Left colon (tissue), 2 donors: ENCODE measurements at places on chromosomes 7 and 10. TPM values are rescaled to one million over a fixed set of nuclear protein-coding genes. Genes with fewer than 3 reads are reported as not detected.
A peak's percentile ranks its signal among the peaks of the same experiment; 100 is the strongest.

Gene LRIT1
- not detected for total RNA-seq

GRCh38 chr10:79376751-79377556, 29.7 kb downstream of the PPIF start:
- DNase-seq, result peak; percentile 13

DNA sequence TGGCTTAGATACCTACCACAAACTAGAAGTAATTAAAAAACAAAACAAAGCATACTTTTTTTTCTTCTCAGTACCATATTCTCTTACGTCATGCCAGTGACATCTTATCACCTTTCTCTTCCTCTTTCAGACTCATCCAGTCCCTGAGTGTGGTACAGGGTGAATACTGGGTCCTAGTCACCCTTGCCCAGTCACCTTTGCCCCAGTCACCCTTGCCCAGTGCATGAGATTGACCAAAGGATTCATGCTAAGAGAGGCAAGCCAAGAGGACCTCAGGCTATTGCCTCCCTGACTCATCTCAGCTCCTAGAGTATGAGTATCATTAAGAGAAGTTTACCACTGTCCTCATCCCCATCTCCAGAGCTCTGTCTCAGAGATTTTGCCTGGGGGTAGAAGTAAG, 10.0 kb upstream of the TSPAN12 start:
- no peak for DNase-seq

GRCh38 chr7:117014099-117014656, 60.9 kb downstream of the ST7 start:
- no peak for DNase-seq

Gene H2BK1
- total RNA-seq, result not detected

Gene CLRN3
- total RNA-seq, result 155 TPM

- DNase-seq, result no peak
Measured at GRCh38 chr10:55742487-55742886, 618.6 kb downstream of the ZWINT start.
